ENCODE measurements at places on chromosomes 1 and 21. TPM values are rescaled to one million over a fixed set of nuclear protein-coding genes. Genes with fewer than 3 reads are reported as not detected.

CELF3 gene
- 0.40 TPM for total RNA-seq

HES4 gene
- total RNA-seq: 25.6 TPM

DNA sequence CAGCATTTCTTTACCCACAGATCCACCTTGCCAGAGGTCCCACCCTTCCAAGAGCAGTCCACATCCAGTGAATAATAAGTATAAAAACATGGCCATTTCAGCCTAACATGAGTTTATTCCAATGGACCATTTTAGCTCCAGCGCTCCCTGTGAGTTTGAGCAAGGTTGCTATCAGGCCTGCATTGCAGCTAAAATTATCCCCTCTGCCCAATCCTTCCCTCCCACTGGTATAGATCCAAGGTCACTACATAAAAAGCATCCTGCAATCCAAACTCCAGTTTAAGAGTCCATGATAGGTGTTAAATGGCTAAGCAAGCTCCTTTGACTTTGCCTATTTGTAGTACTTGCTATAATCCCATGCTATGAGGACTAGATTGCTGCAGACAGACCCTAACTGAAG lies 35.6 kb downstream of the SLC5A9 start:
- DNase-seq: no peak

OR2L13 gene
- total RNA-seq: not detected

DNA sequence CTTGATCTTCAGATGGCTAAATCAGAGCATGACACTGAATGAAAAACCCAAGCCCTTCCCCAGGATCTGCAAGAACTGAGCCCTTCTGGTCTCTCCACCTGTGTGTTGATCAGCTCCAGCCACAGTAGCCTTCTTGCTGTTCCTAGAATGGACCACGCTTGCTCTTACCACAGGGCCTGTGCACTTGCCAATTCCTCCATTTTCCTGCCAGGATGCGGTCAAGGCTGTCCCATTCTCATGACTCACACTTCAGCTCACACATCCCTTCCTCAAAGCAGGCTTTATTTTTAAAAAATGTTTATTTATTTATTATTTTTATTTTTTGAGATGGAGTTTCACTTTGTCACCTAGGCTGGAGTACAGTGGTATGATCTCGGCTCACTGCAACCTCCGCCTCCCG lies 43.6 kb upstream of the GRHL3 start:
- no peak for DNase-seq

GRCh38 chr21:36804874-36805611 lies 106.1 kb downstream of the SIM2 start:
- DNase-seq: no peak

GRCh38 chr1:29237852-29238619 lies 1.7 kb downstream of the PTPRU start:
- peak; percentile 34 for DNase-seq

DNA sequence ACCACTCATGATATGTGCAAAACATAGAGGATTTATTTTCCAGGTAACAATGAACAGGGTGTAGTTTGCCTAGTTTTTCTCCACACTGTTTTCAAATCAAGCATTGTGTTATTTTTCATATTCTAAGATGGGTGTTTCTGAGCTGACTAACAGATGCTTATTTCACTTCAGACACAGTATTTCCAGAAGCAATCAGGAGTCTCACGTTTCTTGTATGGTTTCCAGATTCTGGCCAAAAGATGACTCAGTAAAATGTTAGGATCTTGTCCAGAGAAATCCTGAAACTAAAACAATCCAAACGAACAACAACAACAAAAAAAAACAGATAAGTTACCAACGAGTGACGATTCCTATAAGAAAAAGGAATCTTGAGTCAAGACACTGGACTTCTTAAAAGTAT lies 5.3 kb downstream of the UTS2 start:
- DNase-seq: no peak

DNA sequence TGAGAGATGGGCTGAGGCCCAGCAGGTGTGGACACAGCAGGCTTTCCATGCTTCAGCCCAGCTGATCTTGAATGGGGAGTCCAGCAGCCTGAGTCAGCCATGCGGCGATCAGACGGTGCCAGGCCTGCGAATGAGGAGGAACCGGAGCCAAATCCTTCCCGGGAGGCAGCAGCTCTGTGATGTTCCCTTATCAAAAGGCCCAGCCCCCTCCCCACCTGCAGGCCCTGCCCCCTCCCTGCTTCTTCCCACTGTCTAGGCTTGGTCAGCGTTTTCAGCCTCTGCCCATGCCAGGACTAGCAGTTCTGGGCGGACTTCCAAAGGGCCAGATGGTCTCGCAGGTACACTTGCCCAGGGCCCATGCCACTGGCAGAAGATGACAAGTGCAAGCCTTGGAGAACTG lies 253.8 kb downstream of the KAZN start:
- DNase-seq: no peak

DNA sequence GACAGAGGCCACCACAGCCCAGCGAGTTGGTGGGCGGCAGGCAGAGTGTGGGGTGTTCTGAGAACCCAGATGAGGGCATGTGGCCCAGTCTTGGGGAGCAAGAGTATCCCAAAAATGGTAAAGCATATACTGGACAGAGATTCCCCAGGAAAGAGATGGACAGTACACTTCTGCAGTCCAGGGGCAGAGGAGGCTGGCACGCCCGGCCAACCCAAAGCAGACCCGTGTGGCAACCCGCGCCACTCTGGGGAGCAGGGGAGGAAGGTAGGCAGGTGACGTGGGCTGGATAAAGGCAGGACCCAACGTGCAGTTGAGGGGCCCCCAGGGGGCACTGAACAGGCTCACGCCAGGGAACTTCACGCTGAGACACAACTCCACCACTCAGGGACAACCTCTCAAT lies 46.4 kb upstream of the RIPK4 start:
- no peak for DNase-seq

- DNase-seq: peak; percentile 80
Measured at GRCh38 chr1:65254320-65255034, 54.9 kb upstream of the DNAJC6 start.

ZMYND12 gene
- total RNA-seq: 3.6 TPM

- DNase-seq: no peak
Measured at GRCh38 chr1:153432874-153433681, 16.8 kb downstream of the S100A7A start.

DNA sequence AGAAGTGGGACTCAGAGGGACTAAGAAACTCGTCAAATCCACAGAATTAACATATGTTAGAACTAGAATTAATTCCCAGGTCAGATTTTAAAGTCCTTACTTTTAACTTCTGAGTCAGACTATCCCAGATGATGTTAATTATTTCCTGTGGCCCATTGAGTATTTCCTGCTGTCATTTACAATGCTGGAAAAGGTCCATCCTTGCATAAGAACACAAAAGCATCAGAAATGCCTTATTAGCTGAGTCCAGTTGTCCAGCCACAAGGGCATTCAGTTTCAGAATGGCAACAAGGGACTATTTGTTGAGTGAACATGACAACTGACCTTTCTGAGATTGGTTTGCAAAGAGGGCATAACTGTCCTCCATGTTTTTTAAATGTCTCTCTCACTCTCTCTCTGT lies 16.5 kb upstream of the HIVEP3 start:
- no peak for DNase-seq

DNA sequence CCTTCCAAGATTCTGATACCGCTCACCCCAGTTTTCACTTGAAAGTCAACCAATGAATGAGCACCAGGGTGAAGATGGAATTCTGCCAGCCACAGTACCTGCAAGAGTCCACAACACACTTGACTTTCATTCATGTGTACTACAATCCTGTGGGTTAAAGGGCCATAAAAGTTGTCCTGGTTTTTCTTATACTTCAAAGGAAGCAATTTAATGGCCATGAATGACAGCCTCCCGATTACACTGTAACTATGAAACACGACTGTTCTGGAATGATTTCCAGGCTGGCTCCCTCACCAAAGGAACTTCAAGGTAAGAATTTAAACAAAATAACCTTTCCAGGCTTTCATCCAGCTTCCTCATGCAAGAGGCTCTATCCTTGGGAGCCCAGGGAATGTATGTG lies 502.8 kb downstream of the SMYD3 start:
- no peak for DNase-seq

DNA sequence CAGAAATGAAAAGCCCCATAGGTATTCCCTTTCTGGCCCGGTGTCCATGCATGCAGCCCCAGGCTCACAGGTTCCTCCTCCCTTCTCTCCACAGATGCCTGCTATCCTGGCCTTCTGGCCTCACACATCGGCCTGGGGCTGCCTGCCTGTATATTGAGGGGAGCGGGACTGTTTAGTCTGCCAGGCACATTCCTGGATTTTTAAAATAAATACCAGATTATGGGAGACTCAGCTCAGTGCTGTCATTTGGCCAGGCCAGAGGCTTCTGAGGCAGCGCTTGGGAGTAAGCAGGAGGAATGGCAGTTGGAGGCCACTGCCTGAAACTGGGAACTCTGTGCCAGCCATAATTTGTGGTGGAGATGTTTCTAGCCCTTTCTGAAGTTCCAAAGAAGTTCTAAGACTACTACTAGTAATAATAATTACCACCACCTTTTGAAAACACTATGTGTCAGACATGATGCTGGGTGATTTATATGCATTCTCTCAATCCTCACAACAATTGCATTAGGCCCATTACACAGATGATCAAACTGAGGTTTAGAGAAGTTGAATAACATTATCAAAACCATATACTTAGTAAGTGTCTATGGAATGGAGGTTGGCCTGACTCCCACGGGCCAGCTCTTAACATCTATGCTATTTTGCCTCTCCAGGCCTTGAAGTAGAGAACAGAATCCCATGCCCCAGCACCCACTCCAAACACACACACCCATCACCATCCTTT lies 107.6 kb downstream of the PLXNA2 start:
- peak; percentile 23 for DNase-seq

Measured in mucosa of gallbladder (tissue), 1 donor.